ENCODE measurements at places on chromosomes 6 and 20. TPM values are rescaled to one million over a fixed set of nuclear protein-coding genes. Genes with fewer than 3 reads are reported as not detected.
A peak's percentile ranks its signal among the peaks of the same experiment; 100 is the strongest.

GRCh38 chr20:9368893-9369292, 145.5 kb upstream of the LAMP5 start:
- no peaks in the 10 kb centered on the region for H3K4me1 ChIP-seq
- no peak overlapping the region for H3K27ac ChIP-seq
- H3K4me3 ChIP-seq, result no peak overlapping the region
- no peaks in the 10 kb centered on the region for H3K27me3 ChIP-seq

- no peaks in the 10 kb centered on the region for H3K4me1 ChIP-seq
- H3K27me3 ChIP-seq, result no peaks in the 10 kb centered on the region
- no peak overlapping the region for H3K27ac ChIP-seq
- H3K4me3 ChIP-seq, result no peak overlapping the region
- peaks cover 1% of the 10 kb centered on the region for H3K36me3 ChIP-seq
Measured at GRCh38 chr6:49499126-49499525, 597 bp upstream of the GLYATL3 start.

- H3K36me3 ChIP-seq, result no peaks in the 10 kb centered on the region
- H3K27ac ChIP-seq, result no peak overlapping the region
- DNase-seq, result no peak
- H3K27me3 ChIP-seq, result no peaks in the 10 kb centered on the region
Measured at GRCh38 chr6:157434349-157435033, 53.5 kb downstream of the ZDHHC14 start.

DNA sequence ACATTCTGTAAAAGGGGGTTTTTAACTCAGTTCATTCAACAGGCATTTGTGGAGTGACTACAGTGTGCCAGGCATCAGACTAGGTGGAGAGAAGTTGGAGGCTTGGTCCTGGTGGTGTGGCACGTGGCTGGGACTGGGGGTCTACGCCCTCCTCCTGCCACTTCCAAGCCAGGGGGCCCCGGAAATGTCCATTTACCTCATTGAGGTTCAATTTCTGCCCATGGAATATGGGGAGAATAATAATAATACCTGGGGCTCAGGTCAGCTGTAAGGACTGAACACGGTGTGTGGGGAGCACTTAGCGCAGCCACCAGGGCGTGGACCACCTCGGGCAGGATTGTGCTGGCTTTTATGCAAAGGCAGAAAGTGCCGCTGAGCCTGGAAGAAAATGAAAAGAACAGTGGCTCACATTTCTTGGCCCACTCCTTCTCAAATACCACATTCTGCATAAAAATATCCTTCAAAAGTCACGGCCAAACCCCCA, 229.4 kb downstream of the ANKRD60 start:
- H3K4me3 ChIP-seq, result no peak overlapping the region
- peak overlapping the region; percentile 28 for H3K27ac ChIP-seq
- peaks cover 42% of the 10 kb centered on the region for H3K4me1 ChIP-seq
- H3K36me3 ChIP-seq, result no peaks in the 10 kb centered on the region
- H3K27me3 ChIP-seq, result no peaks in the 10 kb centered on the region

DNA sequence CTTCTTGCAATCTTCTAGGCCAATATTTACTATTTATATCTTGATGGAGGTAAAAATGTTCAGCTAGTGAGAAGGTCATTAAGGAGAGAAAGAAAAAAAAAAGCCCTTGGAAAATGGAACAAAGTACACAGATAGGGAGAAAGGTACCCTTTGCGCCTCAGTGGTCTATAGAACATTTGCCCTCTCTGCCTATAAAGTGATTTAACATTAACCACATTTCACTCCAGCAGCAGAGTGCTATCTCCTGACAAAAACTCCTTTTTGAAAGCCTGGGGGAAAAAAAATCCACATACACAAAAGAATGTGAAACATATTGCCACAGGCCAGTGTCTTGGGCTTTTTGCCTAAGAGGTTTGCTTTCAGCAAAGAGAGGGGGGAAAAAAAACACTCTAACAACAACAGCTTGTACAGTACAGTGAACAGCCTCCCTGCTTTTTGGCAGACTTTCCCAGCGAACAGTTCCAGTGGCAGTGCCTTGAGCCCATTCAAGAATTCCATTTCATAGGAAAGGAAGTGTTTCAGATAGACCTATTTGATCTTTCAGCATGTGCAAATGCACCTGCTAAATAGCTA, 695 bp downstream of the ARHGAP18 start:
- H3K4me3 ChIP-seq, result peak overlapping the region; percentile 63
- DNase-seq, result no peak
- H3K27me3 ChIP-seq, result no peaks in the 10 kb centered on the region
- H3K4me1 ChIP-seq, result peaks cover 34% of the 10 kb centered on the region
- H3K36me3 ChIP-seq, result no peaks in the 10 kb centered on the region

DNA sequence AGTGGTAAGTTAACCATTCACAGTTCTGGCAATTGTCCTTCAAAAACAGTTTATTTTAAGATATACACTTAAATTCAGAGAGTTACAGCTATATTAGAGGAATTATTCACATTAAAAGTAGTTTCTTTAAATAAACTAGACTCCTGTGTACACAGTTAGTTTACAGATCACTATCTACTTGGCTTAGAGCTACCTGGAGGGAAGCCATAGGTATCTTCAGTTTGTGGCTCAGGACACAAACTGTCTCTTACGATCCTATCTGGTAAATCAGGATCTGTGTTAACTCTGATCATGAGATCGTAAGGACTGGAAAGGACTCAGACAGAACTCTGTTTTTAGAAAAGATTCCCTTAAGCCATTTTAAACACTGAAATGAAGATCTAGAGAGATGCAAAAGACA, 160.9 kb downstream of the REV3L start:
- H3K4me3 ChIP-seq, result no peak overlapping the region
- H3K27me3 ChIP-seq, result no peaks in the 10 kb centered on the region

DNA sequence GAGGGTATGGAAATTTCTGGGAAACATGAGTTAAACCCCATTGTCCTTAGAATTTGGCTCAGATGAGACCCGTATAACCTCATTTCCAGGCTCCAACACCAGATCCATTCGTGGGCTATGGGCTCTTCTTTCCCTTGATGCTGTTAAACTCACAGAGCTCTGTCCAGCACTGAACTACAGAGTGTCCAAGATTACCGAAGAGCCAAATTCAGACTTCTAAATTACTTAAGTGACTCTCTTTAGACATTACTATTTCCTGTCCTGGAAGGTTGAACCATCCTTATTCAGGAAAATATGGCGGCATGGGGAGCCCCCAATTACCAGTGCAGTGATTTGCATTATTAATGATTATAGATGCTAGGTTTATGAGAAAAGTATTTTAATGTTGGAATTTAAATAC, 124.9 kb upstream of the EDN1 start:
- no peak overlapping the region for H3K4me3 ChIP-seq
- no peak for DNase-seq
- H3K4me1 ChIP-seq, result peaks cover 6% of the 10 kb centered on the region
- H3K27me3 ChIP-seq, result no peaks in the 10 kb centered on the region
- peaks cover 20% of the 10 kb centered on the region for H3K36me3 ChIP-seq

- H3K36me3 ChIP-seq, result peaks cover 17% of the 10 kb centered on the region
- no peak for DNase-seq
- H3K27ac ChIP-seq, result no peak overlapping the region
- no peak overlapping the region for H3K4me3 ChIP-seq
Measured at GRCh38 chr6:53513056-53513455, 31.8 kb downstream of the GCLC start.

GRCh38 chr20:58421497-58421850, 32.4 kb downstream of the VAPB start:
- peaks cover 32% of the 10 kb centered on the region for H3K36me3 ChIP-seq
- no peak for DNase-seq
- H3K27me3 ChIP-seq, result no peaks in the 10 kb centered on the region
- peaks cover 4% of the 10 kb centered on the region for H3K4me1 ChIP-seq
- no peak overlapping the region for H3K4me3 ChIP-seq

- H3K27ac ChIP-seq, result no peak overlapping the region
- H3K27me3 ChIP-seq, result no peaks in the 10 kb centered on the region
- DNase-seq, result no peak
- H3K36me3 ChIP-seq, result no peaks in the 10 kb centered on the region
- peaks cover 16% of the 10 kb centered on the region for H3K4me1 ChIP-seq
Measured at GRCh38 chr6:13504611-13505344, 17.4 kb upstream of the GFOD1 start.

Gene TNF
- 1.0 TPM for total RNA-seq

DNA sequence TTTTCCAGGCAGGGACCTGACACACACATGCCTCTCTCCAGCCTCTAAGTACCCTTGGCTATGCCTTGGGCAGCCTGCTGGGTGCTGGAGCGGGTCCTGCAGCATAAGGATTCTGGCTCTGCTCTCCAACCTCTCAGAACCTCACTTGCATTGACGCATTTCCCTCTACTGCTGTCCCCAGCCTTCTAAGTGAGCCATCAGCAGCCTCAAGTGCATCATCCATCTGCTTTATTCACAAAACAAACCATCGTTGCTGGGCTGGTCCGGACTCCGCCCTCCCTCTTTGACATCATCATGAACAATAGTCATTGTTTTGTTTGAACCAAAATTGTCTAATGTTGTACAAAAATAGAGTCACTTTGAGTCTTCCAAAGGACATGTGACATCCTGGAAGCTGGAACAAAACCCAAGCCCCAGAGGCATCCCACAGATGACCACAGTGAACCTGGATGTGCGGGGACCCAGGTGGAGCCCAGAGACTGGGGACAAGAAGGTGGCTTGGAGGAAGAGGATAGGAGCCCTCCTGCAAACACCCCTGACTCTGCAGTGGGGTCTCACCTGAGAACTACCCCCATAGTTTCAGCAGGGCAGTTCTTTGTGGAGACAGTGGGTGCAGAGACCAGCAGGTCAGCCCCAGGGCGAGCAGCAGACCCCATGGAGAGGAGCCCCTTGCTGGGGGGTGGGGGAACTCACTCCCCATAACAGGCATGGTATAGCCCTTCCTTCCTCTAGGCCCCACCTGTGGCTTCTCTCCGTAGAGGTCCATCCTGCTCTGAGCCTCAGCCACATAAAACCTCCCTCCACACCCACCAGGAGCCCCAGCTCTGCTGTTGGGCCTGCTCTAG, 230.1 kb downstream of the SYNDIG1 start:
- no peaks in the 10 kb centered on the region for H3K4me1 ChIP-seq
- peak; percentile 45 for DNase-seq
- H3K27ac ChIP-seq, result no peak overlapping the region

- no peaks in the 10 kb centered on the region for H3K27me3 ChIP-seq
- peaks cover 4% of the 10 kb centered on the region for H3K4me1 ChIP-seq
- DNase-seq, result no peak
- no peak overlapping the region for H3K4me3 ChIP-seq
- H3K27ac ChIP-seq, result peak overlapping the region; percentile 24
- no peaks in the 10 kb centered on the region for H3K36me3 ChIP-seq
Measured at GRCh38 chr6:121666814-121667213, 231.4 kb downstream of the GJA1 start.

GRCh38 chr6:169183233-169183632, 70.4 kb downstream of the THBS2 start:
- no peak overlapping the region for H3K27ac ChIP-seq
- no peak overlapping the region for H3K4me3 ChIP-seq
- H3K4me1 ChIP-seq, result no peaks in the 10 kb centered on the region
- DNase-seq, result no peak

GRCh38 chr20:32109392-32110172, at the start of gene TM9SF4:
Gene TM9SF4 (plus strand): TSS chr20:32109714. CDS start chr20:32109741, 27 bp downstream.
- H3K4me1 ChIP-seq, result peaks cover 32% of the 10 kb centered on the region
- no peaks in the 10 kb centered on the region for H3K36me3 ChIP-seq
- no peaks in the 10 kb centered on the region for H3K27me3 ChIP-seq
- peak within 1 kb of the TSS; percentile 95 for H3K27ac ChIP-seq
- peak within 1 kb of the TSS; percentile 98 for H3K4me3 ChIP-seq

Gene MYO6
- total RNA-seq, result 27.8 TPM

DNA sequence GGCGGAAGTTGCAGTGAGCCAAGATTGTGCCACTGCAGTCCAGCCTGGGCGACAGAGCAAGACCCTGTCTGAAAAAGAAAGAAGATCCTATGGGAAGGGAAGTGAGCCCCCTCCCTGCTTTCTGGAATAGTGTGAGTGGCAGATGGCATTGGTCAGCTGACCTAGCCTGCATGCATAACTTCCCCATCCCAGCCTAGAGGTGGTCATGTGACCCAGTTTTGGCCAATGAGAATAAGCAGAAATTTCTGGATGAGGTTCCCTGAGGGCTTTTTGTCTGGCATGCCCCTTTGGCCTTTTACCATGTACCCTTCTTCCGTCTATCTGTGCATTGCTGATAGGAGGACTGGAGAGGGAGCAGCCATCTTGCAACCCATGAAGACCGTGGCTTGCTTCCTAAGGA, 269.3 kb downstream of the NRN1 start:
- no peak overlapping the region for H3K27ac ChIP-seq
- no peaks in the 10 kb centered on the region for H3K4me1 ChIP-seq
- DNase-seq, result no peak
- H3K4me3 ChIP-seq, result no peak overlapping the region
- H3K36me3 ChIP-seq, result no peaks in the 10 kb centered on the region
- no peaks in the 10 kb centered on the region for H3K27me3 ChIP-seq

GRCh38 chr6:167860550-167861226, 34.0 kb downstream of the AFDN start:
- H3K27me3 ChIP-seq, result no peaks in the 10 kb centered on the region
- H3K4me1 ChIP-seq, result peaks cover 11% of the 10 kb centered on the region
- H3K27ac ChIP-seq, result no peak overlapping the region

GRCh38 chr6:63882208-63882607, 246.6 kb downstream of the PHF3 start:
- no peak for DNase-seq
- H3K4me1 ChIP-seq, result no peaks in the 10 kb centered on the region
- H3K27ac ChIP-seq, result no peak overlapping the region
- H3K36me3 ChIP-seq, result no peaks in the 10 kb centered on the region
- H3K27me3 ChIP-seq, result no peaks in the 10 kb centered on the region
- no peak overlapping the region for H3K4me3 ChIP-seq

DNA sequence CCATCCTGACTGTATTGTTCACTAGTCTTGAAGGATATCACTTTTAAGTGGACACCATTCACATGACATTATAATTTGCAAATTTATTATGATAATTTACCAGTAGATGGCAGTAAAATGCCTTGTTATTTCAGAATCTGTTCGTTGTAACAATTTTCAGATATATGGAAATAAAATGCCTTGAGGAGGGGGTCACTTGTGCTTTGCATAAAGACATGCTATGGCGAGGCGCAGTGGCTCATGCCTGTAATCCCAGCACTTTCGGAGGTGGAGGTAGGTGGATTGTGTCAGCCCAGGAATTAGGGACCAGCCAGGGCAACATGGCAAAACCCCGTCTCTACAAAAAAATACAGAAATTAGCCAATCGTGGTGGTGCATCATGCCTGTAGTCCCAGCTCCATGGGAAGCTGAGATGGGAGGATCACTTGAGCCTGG, 9.0 kb upstream of the NCOA6 start:
- no peaks in the 10 kb centered on the region for H3K27me3 ChIP-seq
- no peak overlapping the region for H3K27ac ChIP-seq
- no peaks in the 10 kb centered on the region for H3K4me1 ChIP-seq
- no peaks in the 10 kb centered on the region for H3K36me3 ChIP-seq
- H3K4me3 ChIP-seq, result no peak overlapping the region

DNA sequence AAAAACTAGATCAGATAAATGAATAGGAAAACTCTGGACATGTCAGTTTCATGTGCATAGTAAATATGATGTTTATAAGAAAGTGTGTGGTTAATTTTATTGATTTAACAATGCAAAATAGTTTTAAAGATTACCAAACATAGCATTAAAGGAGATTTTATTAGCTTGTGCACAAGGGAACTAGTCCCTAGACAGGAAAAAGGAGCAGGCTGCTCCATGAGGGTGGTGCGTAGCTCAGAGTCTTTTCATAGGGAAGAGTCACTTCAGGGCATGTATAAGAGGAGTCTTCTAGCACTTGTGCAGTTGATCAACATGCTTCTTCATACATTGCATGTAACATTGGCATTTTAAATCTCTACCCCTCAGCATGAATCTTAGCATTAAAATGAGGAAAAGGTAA, 835.8 kb downstream of the GRIK2 start:
- H3K4me3 ChIP-seq, result no peak overlapping the region
- H3K27ac ChIP-seq, result no peak overlapping the region
- H3K27me3 ChIP-seq, result no peaks in the 10 kb centered on the region
- H3K4me1 ChIP-seq, result no peaks in the 10 kb centered on the region
- DNase-seq, result no peak

Gene VSX1
- total RNA-seq, result not detected
